ENCODE measurements at places on chromosomes 12 and 14.

DNA sequence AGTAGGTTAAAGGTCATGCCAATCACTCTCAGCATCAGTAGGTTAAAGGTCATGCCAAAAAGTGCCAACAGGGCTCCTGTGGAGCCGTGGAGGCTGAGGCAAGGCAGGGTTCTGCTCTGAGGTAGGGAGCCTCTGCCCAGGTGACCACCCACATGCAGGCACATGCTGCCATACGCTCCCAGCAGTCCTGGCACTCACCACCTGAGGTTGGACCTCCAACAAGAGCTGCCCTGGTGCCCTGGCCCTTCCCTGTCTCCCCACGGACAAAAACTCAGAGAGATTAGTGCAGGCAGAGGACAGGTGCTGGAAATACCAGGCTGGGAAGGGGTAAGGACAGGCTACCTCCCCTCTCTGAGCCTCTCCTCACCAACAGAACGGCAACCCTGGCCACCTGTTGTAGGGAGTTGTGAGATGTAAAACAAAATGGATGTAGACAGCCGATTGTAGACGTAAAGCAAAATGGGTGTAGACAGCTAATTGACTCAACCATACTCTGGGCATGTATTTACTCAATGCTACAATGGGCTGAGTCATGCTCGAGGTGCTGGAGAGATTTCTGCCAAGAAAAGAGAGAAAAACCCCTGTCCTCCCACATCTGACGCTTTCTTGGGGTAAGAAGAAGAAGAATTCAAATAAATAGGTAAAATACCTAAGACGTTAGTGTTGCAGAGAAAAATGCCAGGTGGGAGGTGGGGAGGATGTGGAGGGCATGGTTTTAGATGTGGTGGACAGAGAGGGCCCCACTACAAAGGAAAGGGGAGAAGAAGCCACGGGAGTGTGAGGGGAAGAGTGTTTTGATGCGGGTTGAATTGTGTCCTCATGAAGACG is 32.4 kb downstream of the LTBP2 start:
- peak; percentile 62 for DNase-seq

GRCh38 chr12:108649669-108650068 is 16.0 kb upstream of the SELPLG start:
- DNase-seq, result peak; percentile 87

GRCh38 chr12:82832096-82832495 is 145.4 kb downstream of the TMTC2 start:
- no peak for DNase-seq

DNA sequence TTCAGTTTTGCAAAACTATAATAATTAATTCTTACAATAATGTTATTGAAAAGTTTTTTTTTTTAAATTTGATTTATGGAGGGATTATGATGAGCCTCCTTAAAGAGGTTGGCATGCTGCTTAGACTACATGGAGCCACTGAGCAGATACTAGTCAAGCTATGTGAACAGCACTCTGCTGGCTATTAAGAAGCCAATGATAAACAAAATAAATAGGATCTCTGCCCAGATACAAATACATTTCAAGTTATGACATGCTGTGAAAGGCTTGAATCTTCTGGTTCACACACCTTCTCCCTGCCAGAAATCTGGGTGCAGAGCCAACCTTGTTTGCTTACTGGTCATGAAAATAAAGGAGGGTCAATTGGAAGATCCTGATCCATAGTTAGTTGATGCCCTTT is 107.4 kb upstream of the NAV3 start:
- DNase-seq, result no peak

- peak; percentile 3 for DNase-seq
Observed at GRCh38 chr12:78120866-78121560, 290.3 kb downstream of the NAV3 start.

- no peak for DNase-seq
Observed at GRCh38 chr14:75823334-75823733, 158.5 kb downstream of the TGFB3 start.

- no peak for DNase-seq
Observed at GRCh38 chr12:78338054-78338785, 507.5 kb downstream of the NAV3 start.

GRCh38 chr14:91185721-91186120 is 58.8 kb downstream of the GPR68 start:
- DNase-seq, result peak; percentile 45

- DNase-seq, result peak; percentile 61
Observed at GRCh38 chr14:30214461-30215090, 286.9 kb upstream of the PRKD1 start.

DNA sequence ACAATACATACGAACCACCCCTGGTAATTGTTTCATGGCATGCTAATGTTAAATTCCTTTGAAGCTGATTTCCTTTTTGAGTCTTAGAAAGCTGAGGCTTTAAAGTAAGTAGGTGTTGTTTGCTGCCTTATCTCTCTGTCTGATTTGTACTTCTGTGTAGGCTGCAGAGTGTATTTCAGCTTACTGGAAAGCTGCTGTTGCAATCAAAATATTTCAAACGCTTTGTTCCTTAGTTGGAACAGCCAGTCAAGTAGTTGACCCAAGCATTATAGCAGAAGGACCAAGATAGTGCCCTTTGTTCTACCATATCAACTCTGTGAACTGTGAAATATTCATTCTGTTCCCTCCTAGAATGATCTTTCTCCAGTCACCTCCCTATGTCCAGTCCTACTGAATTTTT is 3.1 kb downstream of the PKP2 start:
- DNase-seq, result no peak

DNA sequence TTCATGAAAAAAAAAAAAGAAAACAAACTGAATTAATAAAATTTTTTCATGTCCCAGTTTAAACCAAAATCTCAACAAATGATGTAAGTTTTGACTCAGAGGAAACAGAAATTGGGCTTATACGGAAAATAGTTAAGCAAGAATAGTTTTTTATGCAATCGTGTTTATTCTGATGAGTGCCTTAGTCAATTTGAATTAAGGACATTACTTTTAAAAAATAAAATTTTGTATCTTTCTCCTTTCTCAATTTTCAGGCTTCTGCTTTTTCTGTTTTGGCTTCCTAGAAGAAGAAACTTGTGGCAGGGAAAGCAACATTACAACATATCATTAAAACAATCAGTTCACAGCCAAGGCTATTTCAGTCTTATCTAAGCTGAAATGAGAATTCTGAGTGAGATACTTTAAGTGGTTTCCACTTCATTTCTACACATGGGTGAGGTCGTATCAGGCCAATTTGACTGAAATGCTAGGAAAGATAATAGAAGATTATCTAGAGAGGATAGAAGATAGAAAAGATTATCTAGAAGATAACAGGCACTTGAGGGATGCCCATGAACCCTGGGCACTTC is 52.4 kb downstream of the BCL2L14 start:
- no peak for DNase-seq

DNA sequence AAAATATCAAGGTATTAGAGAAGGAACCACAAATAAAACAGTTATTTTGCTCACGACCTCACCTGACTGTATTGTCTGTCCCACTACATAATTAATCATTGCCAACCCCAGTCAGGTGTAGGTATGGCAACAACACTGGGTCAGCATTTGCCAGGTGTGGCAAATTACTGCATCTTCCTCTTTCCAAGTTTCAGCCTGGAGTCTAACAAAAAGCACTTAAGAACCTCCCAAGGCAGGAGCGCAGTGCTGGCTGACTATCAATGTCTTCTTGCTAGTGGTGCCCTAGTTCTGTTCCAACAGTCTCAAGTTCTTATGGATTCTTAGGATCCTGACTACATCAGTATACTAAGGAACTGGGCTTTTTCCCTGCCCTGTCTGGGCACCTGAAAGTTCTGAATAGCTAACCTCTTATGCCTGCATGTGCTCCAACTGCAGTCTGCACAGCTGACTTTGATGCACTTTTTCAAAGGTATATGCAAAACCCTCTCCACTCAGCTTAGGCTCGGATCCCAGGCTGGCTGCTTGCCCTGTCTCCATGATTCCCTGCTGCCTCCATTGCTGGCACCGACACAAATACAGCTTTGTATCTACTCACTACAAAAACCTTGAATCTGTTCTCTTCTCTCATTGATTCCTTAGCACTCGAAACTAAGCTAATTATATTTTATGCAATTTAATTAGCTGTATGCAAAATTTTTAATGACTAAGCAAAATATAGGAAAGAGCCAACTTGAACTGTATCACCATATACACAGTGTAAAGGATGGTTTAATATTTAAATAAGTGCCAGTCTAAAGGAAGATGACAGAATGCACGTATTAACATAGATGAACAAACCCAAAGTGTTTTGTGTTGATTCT is 113.3 kb downstream of the PRKD1 start:
- DNase-seq, result no peak

GRCh38 chr12:58976146-58976545 is 55.8 kb upstream of the LRIG3 start:
- no peak for DNase-seq

DNA sequence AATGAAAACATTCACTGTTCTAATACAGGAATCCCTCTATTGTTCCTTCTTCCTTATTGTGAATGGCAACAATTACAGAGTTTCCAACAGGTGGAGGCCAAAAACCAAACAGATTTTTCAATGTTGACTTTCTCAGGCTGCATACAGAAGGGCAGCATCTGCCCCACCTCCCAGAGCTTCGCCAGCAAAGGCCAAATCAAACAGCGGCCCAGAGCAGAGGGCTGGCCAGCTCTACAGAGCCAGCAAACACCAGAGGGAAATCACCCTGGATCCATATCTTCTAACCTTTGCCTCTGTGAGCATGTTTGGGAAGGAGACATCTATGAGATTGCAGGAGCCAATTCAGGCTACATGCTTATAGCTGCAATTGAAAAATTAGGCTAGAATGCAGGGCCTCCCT is 4.4 kb upstream of the CRACR2A start:
- DNase-seq, result no peak

- no peak for DNase-seq
Observed at GRCh38 chr14:69260861-69261564, 1.1 kb downstream of the GALNT16 start.

GRCh38 chr14:103613517-103613916 is 15.5 kb upstream of the KLC1 start:
- no peak for DNase-seq

DNA sequence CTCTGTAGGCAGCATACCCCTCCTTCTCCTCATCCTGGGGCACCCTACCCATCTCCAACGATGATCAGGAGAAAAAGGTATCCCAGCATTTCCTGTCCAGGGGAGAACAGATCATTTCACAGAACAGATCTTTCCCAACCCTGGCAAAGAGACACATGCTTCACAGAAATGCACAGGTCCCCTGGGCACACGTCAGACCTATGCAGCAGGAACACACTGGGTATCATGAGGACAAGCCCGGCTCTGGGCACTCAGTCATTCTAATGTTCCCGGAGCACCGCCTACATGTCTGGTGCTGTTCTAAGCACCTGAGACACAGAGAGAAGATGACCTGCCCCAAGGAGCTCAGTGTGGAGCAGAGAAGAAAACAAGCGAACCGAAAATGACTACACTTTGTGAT is 56.2 kb downstream of the ACTN1 start:
- no peak for DNase-seq

DNA sequence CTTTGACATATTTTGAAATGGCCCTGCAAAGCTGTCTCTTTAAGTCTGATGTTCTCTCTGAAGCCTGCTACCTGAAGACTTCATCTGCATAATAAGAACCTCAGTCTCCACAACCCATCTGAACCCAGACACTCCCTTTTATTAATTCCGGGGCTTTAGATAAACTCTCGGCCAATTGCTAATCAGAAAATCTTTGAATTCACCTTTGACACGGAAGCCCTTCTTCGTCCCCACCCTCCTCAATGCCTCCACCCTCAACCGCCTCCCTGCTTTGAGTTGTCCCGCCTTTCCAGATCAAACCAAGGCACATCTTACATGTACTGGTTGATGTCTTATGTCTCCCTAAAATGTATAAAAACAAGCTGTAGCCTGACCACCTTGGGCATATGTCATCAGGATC is 17.6 kb downstream of the OR6J1 start:
- DNase-seq, result no peak

DNA sequence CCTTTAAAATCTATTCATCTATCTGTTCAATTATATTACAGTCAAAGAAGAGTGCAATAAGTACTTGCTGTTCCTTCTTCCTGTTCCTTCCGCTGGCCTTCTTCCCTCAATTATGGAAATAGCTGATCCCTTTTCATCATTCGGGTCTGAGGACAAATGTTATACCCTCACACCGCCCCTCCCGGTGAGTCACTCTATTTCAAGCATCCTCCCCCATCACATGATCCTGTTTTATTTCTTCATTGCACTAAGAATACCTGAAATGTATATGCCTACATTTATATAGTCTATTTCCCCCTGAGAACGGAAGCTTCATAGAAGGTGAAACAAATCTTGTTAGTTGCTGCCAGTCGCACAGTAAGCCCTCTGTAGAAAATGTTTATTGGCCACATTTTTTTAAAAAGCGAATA is 2.5 kb downstream of the SLC38A1 start:
- DNase-seq, result no peak

- no peak for DNase-seq
Observed at GRCh38 chr12:104991565-104992128, 5.5 kb downstream of the NOPCHAP1 start.

DNA sequence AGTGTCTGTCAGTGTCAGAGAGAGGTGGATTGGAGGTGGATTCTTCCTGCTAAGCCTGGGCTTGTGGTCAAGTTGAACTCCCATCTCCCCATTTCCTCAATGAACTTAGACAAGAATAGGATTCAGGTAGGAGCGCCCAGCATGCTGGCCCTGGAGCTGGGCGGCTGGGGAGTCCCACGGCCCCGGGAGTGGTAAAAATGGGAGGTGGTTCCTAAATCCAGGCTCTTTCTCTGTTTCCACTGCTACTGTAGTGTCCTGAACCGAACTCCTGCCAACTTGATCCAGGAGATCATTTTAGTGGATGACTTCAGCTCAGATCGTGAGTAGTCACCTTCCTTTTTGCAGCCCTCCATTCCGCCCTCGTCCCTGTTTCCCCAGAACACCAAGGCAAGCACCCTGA is 65.1 kb downstream of the GALNT16 start:
- no peak for DNase-seq

DNA sequence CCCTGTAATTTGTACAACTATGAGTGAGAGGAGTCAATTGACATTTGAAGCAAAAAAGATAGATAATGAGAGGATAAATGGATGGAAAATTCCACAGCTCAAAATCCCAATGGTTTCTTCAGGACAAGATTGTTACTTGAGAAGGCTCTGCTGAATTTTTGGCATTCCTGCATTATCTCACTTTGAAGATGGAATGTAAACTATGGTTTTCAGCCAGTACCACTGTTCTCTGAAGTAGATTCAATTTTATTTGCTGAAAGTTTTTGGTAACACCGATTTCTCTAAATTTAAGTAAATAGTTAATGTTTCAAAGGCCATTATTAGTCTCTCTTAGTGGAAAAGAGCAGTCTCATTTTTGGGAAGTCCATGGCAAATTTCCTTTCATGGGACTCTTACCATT is 121.9 kb upstream of the SLC38A2 start:
- peak; percentile 70 for DNase-seq

DNA sequence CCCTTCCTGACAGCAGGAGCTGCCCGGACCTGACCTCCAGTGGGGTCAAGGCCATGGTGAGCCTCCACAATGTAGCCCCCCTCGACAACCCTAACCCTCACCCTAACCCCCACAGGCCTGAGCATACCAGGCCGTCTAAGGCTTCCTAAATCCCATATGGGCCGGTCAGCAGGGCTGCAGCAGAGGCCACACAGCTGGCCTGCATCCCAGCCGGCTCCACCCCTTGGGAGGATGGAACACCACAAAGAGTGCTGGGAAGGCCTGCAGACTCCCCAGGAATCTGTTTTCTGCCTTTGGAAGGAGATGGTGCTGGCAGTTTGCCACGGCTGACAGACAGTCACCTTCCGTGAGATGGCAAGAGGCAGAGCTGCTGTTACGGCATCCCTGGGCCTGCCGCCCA is 2.8 kb downstream of the TMEM179 start:
- peak; percentile 42 for DNase-seq
